Common myeloid progenitor, CD34-positive (primary cell): ENCODE measurements at places on chromosomes 12 and 14.
A peak's percentile ranks its signal among the peaks of the same experiment; 100 is the strongest.

DNA sequence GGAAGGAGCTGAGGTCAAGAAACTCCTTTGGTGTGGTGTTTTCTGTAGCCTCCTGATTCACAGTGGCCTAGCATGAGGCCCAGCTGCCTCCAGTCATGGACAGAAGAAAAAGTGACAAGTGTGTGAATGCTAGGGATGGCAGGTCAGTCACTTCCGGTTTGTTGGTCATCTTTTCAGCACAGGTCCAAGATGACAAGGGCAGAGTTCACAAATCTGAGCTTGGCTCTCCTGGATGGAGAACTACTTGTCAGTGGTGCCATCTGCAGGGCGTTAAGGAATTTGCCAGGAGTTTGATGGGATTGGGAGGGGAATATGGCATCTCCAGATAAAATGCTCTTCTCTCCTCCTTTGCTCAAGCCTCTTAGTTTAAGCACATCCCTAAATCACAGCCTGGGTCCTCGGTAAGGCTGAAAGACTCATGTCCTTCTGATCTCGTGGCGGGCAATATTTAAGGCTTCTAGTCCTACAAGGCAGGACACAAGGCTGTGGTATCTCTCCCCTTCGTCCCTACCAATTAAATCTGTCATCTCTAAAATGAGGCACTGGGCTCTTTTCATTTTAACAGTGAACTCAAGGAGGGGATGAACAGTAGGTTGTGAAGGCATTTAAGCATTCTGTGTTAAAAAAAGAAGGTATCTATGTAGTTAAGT lies 10.0 kb downstream of the TUBA1B start:
- no peak for DNase-seq

- no peak for DNase-seq
These were observed 324.0 kb upstream of the PDE3A start for GRCh38 chr12:20044351-20044750.

DNA sequence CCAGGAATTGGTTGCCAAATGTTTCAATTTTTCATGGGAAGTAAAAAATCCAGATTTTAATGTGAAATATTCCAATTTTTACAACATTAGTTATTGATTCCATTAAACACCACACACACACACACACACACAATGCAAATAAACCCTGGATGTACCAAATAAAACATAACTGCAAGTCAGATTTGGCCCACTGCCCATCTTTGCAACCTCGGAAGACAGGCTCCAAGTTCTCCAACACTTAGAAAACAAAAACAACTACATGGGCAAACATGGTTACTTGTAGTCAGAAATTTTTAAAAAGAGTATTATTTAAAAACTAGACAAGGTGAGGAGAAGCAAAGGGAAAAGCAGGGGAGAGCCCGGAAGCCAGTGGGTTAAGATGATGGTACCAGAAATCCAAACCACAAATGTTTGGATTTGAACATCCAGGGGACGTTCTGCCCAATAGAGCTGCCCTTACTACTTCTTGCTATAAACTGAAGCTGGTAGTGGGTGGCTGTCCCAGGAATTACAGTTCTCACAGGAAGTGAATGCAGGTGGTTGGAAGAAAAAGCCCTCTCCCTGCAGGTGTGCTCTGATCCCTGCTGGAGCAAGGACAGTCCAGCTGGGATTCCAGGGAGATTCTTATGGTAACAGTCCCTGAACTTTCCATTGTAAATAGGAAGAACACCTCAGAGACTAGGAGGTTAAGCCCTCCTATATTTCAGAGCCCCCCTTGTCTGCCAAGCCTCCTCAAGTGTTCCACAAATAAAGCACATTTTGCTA lies 111.7 kb downstream of the SLC25A21 start:
- DNase-seq = no peak

DNA sequence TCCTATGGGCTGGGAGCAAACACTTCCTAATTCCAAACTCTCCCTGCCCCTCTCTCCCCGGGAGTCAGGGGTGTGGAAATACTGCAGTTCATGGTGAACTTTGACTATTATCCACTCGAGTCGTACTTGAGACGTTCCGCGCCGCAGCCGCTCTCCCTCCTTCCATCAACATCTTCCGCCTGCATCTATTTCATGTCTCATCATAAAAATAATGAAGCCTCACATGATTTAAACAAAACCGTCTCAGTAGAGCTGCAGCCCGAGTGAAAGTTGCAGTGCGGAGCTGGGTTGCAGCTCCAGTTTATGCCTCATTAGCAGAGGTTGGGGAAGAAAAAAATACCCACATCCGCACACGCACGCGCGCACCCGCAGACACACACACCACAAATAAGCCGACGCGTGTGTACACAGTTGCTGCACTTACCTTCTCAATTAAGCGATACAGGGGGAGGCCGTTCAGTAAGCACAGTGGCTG lies 283 bp downstream of the LMO3 start:
- DNase-seq = peak; percentile 56

DNA sequence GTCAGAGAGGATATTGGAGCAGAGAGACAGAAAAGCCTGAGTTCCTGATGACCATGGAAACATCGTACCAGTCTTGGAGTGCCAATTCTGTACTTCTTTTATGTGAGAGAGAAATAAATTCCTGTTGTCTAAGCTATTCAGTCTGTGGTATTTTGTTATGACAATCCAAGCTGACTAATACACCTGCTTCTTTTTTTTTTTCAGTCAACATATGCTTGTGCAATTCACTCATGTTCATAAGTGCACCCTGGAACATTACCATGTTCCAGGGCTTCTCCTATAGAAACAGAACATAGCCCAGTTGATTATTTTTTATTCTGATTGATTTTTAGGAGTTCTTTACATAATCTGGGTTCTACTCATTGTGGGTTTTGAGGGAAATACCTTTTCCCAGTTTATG lies 1.7 kb upstream of the CHPT1 start:
- no peak for DNase-seq

DNA sequence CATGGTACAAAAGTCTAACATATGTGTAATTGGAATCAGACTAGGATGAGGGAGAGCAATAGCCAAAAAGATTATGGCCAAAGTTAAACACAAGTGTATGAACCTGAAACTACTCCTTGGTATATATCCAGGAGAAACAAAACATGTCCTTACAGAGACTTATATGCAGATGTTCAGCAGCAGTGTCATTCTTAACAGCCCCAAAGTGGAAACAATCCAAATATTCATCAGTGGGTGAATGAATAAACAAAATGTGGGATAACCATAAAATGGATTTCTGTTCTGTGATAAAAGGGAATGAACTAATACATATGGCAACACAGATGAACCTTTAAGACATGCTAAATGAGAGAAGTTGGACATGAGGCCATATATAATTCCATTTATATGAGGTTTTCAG lies 30.2 kb downstream of the PWP1 start:
- DNase-seq = no peak
